ENCODE measurements at places on chromosomes 3 and 15.
A peak's percentile ranks its signal among the peaks of the same experiment; 100 is the strongest.

DNA sequence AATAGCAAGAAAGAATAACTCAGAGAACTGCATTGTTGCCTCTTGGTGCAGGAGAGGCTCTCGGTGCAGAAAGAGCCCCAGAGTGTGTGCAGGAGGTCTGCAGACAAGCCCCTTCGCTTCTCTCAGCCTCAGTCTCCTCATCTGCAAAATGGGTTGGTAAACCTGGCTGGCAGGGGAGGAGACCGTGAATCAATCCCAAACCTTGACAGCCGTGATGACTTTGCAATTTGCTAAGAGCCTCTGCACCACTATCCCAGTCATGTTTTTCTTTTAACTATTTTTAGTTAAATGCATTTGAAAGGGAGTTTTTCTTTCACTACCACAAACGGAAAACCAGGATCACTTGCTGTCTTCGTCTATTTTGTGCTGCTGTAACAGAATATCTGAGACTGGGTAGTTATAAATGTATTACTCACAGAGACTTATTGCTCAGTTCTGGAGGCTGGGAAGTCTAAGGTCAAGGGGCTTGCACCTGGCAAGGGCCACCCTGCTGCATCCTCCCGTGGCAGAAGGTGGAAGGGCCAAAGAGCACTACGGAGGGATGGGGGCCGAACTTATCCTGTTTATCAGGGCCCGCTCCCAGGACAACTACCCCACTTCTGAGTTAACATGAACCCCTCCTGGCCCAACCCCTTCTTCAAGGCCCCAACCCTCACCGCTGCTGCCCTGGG lies 14.2 kb upstream of the IQSEC1 start:
- no peak for DNase-seq

DNA sequence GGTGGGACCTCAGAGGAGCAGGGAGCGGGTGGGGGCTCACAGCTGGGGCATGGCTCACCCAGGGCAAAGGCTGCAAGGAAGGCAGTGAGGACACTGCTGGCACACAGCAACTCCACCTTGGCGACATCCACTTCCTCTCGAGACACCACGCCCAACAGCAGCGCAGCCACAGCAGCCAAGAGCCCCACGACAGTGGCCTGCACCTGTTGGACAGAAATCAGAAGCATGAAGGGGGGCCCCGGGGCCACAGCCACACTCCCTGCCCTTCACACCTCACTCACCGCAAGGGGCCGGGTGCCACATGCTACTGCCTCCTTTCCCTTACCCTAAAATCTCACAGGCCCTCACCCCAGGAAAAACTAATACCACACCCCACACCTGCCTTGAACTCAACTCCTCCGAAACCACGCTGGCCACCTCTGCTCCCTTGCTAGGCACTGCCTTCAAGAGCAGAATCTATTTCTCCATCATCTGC lies 57.3 kb downstream of the ROPN1B start:
- no peak for DNase-seq

- DNase-seq = no peak
Measured at GRCh38 chr15:51828621-51829375, 655 bp upstream of the TMOD3 start.

GRCh38 chr3:84601303-84601702 lies 357.5 kb upstream of the CADM2 start:
- no peak for DNase-seq

- DNase-seq = peak; percentile 80
Measured at GRCh38 chr15:38564557-38565286, at the start of gene RASGRP1. RASGRP1 (minus strand) TSS chr15:38564814; CDS start chr15:38564628, 186 bp downstream.

DNA sequence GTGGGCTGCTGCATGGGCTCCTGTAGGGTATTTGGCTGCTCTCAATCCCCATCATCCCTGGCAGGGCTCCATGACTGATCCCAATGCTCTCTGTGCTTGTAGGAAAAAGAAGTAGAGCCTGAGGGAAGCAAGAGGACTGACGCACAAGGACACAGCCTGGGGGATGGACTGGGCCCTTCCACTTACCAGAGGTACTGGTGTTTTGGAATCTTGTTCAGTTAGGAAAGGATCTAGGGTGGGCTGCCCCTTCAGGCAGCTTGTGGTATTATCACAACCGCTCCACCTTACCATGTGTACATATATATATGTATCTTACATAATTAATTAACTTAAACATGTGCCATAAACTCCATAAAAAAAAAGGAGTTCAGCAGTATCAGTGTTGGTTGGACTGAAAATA lies 1.3 kb downstream of the SLC28A2 start:
- DNase-seq = no peak

GRCh38 chr15:36771826-36772225 lies 192.4 kb downstream of the CDIN1 start:
- no peak for DNase-seq

- no peak for DNase-seq
Measured at GRCh38 chr3:176794406-176794805, 402.9 kb downstream of the TBL1XR1 start.

DNA sequence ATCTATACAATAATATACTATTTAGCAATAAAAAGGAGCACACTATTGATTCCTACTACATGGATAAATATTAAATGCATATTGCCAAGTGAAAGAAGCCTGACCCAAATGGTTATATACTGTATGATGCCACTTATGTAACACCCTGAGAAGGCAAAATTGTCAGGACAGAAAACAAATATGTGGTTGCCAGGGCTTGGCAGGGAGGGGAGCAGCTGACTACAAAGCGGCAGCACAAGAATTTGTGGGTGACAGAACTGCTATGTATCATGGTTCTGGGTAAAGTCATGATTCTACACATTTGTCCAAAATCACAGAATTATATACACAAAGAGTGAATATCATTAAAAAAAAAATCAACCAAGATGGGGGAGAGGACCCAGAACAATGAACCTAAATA lies 22.5 kb downstream of the TBC1D2B start:
- no peak for DNase-seq

DNA sequence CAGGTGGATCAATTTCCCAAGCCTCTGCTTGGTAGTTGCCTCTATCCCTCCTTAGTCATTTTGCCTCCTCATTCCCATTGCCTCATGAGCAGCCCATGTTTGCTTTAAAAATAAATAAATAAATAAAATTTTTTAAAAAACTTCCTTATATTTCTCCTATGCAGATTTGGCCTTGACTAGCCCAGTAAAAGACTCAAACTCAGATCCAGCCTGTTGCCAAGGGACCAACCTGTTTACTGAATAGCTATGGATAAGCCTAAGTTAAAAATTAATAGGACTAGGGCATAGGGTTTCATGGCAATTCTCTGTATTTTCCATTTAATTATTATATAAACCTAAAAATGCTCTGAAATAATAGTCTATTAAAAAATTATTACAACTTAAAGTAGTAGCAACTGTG lies 384.4 kb downstream of the RSL24D1 start:
- DNase-seq = no peak

GRCh38 chr3:114519415-114519814 lies 225.6 kb downstream of the TIGIT start:
- no peak for DNase-seq

DNA sequence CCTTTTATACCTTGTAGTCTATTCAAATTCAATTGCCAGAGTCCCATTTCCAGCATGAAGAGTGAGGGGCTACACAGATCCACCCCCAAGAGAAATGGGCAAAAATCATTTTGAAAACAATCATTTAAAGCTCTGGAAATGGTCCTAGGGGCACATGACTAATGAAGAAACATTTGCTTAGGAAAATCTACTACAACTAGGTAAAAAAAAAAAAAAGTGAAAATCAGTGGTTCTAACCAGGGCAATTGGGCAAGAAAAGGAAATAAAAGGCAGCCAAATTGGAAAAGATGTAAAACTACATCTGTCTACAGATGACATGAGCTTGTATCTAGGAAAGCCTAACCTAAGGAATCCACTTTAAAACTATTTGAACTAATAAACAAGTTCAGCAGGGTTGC lies 9.4 kb downstream of the IMPG2 start:
- DNase-seq = no peak

- DNase-seq = no peak
Measured at GRCh38 chr15:83710452-83710851, 56.5 kb downstream of the ADAMTSL3 start.

DNA sequence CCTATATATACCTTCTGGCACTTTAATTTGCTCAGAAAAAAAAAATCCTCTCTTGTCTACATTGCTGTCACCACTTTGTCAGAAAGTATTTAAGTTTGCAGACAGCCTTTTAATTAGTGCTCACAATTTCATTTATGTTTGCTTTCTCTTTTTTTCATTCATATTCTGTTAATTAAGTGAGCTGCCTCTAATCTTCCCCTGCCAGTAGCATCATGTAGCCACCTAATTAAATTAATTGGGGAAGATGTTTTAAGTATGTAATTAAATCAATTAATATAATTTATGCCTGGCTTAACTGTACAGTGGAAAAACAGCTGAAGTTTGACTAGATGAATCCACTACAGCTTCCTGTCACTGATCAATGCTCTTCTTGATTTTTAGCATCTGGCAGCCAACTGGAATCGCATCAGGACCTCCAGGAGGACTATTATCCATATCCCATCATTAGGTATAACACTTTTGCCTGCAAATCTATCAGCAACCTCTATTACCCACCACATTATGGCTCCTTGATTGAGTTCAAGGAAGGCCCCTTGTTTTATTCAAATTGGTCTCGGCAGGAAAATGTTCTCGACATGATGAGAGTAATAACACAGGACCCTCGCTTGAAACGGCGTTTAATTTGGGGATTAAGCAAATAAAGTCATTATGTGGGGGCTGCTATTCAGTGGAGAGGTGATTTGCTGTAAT lies 118.5 kb downstream of the IQCH start:
- DNase-seq = no peak

GRCh38 chr15:37084602-37085001 lies 15.7 kb downstream of the MEIS2 start:
- DNase-seq = no peak

DNA sequence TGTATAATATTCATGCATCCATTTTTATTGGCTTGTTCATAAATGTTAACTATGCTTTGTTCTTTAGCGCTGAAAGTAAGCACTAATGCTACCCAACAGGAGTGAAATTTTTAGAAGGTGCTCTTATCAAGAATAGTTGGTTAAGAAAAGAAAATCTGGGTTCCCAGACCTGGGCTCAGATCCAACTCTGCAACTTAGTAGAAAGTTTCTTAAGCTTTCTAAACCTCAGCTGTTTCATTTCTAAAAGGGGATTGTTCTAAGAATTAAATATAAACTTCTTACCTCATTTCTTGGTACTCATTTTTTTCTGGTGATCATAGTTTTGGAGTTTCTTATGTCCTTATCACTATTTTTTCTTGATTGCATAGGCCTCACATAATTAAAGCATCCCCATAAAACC lies 12.1 kb downstream of the ARPP21 start:
- DNase-seq = no peak

- no peak for DNase-seq
Measured at GRCh38 chr3:114490829-114491228, 197.0 kb downstream of the TIGIT start.

- DNase-seq = no peak
Measured at GRCh38 chr15:98703126-98703685, 54.9 kb downstream of the IGF1R start.

- no peak for DNase-seq
Measured at GRCh38 chr3:30319713-30320112, 286.7 kb upstream of the TGFBR2 start.

DNA sequence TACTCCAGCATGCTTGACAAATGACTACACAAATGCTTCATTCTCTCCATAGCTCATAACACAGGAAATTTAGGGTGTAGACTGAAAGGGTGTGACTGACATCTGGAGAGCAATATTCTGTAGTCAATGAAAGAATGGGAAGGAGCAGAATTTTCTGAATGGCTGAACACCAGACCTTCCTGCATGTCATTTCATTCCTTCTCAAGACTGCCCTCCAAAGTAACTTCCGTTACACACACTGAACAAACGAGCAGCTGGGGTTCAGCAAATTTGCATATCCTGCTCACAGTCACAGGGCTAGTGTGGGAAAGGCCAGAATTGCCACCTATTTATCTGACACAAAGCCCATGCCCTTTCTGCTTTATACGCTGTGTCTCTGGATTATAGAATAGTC lies 325.0 kb upstream of the CFAP20DC start:
- peak; percentile 74 for DNase-seq

DNA sequence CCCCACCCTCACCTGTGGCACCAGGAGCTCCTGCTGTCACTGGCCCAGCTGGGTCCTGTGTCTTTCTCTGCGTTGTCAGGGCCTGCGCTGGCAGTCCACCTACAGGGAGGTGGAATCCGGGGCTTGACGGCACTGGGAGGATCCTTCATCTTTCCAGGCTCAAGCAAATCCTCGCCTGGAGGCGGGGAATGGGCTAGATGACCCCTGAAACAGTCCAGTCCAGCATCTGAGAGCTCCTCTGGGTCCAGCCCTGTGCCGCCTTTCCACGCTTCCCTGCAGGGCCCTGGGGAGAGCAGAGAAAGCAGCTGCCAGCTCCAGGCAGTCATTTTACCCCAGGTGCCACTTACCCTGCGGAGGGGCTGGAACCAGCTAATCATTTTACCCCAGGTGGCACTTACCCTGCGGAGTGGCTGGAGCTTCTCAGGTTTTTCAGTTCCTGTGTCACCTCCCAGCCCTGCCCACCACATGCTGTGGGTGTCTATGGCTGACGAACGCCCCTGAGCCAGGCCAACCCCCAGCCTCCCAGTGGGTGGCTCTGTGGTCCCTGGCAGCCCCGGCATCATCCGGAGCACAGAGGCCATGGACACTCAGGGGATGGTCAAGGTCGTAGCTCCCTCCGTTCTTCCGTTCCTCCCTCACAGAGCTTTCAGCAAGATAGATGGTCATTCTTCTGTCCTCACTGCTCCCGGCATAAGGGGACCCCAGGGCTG lies 17.9 kb upstream of the ADIPOQ start:
- DNase-seq = no peak
